ENCODE measurements at places on chromosomes 2 and 18.
A peak's percentile ranks its signal among the peaks of the same experiment; 100 is the strongest.

GRCh38 chr2:165369131-165369897 is 100.2 kb upstream of the CSRNP3 start:
- H3K36me3 ChIP-seq, result no peaks in the 10 kb centered on the region
- DNase-seq, result no peak
- no peaks in the 10 kb centered on the region for H3K4me1 ChIP-seq
- no peak overlapping the region for H3K27ac ChIP-seq
- H3K4me3 ChIP-seq, result no peak overlapping the region

- H3K36me3 ChIP-seq, result no peaks in the 10 kb centered on the region
- DNase-seq, result no peak
- H3K4me1 ChIP-seq, result peaks cover 31% of the 10 kb centered on the region
- no peaks in the 10 kb centered on the region for H3K27me3 ChIP-seq
Measured at GRCh38 chr18:9828506-9829396, 57.0 kb upstream of the TXNDC2 start.

DNA sequence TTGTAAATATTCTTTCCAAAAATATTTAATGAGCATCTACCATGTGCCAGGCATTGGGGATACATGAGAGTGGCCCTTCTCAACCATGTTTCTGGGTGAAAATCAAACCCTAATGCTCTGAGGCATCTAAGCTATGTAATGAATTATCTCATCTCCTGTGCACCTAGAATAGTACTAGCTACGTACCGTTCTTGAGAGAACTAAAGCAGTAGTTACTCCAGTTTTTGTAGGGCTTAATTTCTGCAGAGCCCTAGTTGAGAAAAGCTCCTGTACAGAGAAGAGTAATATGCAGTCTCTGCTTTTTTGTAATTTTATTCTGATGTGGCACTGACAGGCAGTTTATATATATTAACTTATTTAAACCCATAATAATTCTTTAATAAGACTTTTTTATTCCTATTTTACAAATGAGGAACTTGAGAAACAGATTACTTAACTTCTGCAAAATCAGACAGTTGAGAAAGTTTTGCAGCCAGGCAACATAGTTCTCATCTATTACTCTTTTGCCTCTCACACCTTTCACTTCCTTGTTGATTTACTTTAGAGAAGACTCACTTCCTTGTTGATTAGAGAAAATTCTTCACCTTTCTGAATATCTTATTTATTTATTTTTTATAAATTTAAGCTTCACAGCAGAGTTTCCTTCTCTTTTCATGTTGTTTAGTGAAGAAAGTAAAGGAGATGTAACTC is 3.1 kb downstream of the SPOPL start:
- H3K27me3 ChIP-seq, result no peaks in the 10 kb centered on the region
- no peaks in the 10 kb centered on the region for H3K36me3 ChIP-seq
- H3K27ac ChIP-seq, result peak overlapping the region; percentile 93
- peak overlapping the region; percentile 93 for H3K4me3 ChIP-seq
- H3K4me1 ChIP-seq, result peaks cover 30% of the 10 kb centered on the region

- H3K4me3 ChIP-seq, result peak overlapping the region; percentile 16
- DNase-seq, result no peak
- H3K27ac ChIP-seq, result peak overlapping the region; percentile 62
- H3K4me1 ChIP-seq, result no peaks in the 10 kb centered on the region
- H3K36me3 ChIP-seq, result no peaks in the 10 kb centered on the region
- H3K27me3 ChIP-seq, result no peaks in the 10 kb centered on the region
Measured at GRCh38 chr18:76528477-76529432, 33.7 kb upstream of the ZNF516 start.

All from Peyer's patch (tissue), 4 donors.